ENCODE measurements at places on chromosomes 13 and 19.

GRCh38 chr13:41032691-41033376, 13.7 kb upstream of the ELF1 start:
- DNase-seq: no peak

DNA sequence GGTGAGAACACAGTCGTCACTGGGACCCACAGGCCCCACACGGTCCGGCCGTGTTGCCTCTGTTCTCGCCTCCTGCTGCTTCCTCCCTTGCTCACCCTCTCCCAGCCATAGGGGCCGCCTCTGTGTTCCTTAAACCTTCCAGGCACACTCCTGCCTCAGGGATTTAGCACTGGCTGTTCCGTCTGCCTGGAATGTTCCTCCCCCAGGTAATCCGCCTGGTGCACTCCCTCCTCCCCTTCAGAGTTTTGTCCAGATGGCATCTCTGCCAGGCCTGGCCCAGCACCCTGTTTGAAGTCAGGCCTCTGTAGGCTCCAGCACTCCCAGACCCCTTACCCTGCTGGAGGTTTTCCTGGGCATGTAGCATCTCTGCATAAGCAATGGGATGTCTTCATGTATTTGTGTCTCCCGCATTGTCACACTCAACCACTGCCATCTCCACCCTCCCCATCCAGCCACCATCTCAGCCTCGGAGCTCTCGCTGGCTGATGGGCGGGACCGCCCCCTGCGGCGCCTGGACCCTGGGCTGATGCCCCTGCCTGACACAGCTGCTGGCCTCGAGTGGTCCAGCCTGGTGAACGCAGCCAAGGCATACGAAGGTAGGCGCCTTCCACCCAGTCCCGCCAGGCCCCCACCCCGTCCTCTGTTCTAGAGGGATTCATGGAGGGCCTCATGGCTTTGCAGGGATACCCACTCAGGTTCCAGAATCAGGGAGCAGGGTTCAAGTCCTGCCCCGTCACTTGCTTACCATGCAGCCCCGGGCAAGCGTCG, 25.9 kb downstream of the DPF1 start:
- no peak for DNase-seq

GRCh38 chr13:77817521-77817920, 101.1 kb downstream of the EDNRB start:
- no peak for DNase-seq

- DNase-seq: no peak
Measured at GRCh38 chr19:35267353-35267817, 1.4 kb upstream of the USF2 start.

- DNase-seq: no peak
Measured at GRCh38 chr13:36891752-36892151, 28.3 kb downstream of the SMAD9 start.

GRCh38 chr13:57264965-57265364, 98.0 kb downstream of the PRR20E start:
- no peak for DNase-seq

Measured in activated effector memory CD4-positive, alpha-beta T cell treated with Interleukin-2 at 50 U/mL for 16 hours (primary cell).